Stimulated activated CD8-positive, alpha-beta memory T cell treated with anti-CD3 and anti-CD28 coated beads, Interleukin-7, amount 100 ng/mL, for 48 hours (primary cell): ENCODE measurements at places on chromosomes 7 and 10.

GRCh38 chr7:36606153-36606975, 117.9 kb downstream of the AOAH start:
- DNase-seq: no peak

DNA sequence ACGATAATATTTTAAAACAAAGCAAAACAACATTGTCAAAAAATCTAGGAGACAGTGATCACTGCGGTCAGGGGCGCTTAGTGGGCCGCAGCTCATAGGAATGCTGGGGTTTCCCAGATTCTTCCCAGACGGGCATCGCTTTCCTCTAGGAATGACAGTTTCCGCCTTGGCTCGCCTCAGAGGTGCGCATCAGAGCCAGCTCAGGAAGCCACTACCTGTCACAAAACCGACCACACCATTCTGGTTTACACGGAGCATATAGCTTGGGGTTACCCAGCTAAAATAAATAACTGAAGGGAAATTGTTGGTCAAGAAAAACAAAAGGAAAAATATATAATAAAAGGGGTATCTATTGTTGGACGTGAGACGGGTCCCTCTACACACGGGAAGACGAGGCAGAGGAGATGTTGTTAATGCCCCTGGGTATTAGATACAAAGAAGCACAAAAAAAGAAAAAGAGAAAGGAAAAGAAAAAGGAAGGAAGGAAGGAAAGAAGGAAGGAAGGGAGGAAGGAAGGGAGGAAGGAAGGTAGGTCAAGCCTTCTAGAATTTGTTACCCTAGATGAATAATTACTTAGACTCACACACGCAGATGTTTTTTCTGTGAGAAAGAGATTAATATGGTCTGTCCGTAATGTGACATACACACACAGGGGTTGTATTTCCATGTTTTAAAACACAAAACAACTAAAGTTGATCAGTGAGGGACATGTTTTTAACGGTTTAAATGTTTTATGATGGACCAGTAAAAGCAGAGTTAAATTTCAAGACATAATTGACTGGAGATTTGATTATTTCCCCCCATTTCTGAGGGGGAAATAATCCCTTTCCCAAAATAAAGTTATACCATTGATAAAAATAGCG, 292.4 kb upstream of the NFE2L3 start:
- DNase-seq: no peak

DNA sequence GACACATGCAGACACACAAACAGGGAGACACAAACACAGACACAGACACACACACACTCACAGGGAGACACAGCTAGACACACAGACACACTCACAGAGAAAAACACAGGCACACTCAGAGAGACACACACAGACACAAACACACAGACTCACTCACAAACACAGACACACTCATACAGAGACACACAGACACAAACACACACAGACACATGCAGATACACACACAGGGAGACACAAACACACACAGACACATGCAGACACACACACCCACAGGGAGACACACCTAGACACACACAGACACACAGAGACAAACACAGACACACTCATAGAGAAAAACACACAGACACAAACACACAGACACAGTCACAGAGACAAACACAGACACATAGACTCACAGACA, 67.9 kb downstream of the ADARB2 start:
- no peak for DNase-seq

GRCh38 chr10:56912043-56912442, 551.0 kb upstream of the ZWINT start:
- no peak for DNase-seq

DNA sequence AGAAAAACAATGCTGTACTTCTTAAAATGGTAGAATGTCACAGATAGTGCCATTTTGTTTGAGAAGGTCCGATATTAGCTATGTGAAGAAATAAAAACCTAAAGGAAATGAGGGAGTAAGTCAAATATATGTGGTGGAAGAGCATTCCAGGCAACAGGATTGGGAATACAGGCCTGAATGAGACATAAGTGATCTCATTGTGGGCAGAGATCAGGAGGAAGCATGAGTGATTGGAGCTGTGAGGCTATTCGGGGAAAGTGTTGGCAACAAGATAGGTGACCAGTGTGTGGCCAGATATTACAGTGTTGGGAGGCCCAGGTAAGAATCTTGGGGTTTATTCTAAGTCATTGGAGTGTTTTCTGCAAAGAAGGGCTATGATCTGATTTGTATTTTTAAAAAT, 41.3 kb upstream of the AGMO start:
- no peak for DNase-seq
